WTC11 (cell line): ENCODE measurements at places on chromosomes 12 and 14.

DNA sequence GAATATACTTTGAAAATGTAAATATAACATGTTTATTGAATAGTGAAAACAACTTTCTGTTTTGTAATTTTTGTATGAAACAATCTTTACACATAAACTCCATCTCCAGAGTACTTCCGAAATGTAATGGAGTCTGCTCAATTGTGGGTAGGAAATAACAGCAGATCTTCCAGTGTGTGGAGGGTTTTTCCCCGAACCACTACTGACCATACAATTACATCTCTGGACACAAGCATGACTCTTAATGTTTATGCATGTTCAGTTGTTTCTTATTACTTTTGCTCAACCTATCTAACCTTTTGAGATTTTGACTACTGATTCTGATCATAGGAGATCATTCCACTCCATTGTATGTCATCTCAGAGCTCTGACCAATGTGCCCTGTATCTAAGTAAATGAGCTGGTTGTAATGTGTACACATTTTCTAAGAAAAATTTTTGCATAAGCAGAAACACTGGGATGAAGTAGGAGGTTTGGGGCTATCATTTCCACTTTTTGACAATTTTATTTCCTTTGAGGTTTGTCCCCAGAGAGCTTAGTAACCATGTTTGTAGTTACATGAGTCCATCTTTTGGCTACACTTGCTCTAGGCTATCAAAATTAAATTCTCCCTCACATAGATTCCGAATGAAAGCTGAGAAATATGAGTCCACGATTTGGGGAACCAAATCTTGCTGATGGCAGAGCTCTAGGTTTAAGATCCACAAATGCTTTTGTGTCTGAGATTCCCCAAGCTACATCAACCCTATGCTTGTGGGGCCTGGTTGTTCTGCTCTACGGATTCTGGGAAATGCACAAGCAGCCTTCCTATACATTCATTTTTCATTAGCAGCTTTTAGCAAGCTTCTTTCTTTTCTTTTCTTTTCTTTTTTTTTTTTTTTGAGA is 21.4 kb upstream of the CLEC4D start:
- no peak for DNase-seq

DNA sequence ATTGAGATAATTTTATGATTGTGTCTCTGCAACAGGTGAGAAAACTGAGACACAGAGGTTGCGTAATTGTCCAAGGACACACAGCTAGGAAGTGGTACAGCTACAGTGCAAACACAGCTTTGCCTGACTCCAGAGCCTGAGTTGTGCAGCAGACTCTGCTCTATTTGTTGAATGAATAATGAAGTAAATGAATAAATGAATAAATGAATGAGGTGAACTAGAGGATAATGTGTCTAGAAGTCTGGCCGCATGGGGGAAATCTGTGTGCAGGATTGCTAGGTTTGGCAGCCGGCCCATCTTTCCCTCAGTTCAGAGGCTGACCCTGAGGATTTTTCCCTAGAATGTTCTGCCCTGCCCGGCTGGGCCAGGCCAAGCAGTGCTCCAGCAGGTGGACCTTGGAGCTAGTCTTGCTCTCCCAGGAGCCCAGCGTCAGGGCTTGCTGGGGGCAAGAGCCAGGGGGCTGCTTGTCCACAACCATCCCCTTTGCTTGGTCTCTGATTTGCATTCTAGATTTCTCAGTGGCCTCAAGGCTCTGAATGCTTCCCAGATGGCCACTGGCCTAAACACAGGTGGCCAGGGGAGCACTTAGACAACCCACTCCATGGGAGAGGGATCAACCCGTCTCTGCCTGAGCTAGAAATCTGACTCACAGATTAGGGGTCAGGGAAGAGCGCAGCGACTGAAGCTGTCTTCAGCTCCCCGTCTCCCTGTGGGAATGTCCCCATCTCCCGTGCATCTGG is 225.2 kb downstream of the C12orf75 start:
- no peak for DNase-seq

- DNase-seq, result no peak
Observed at GRCh38 chr12:106794369-106794768, 19.9 kb downstream of the RIC8B start.

DNA sequence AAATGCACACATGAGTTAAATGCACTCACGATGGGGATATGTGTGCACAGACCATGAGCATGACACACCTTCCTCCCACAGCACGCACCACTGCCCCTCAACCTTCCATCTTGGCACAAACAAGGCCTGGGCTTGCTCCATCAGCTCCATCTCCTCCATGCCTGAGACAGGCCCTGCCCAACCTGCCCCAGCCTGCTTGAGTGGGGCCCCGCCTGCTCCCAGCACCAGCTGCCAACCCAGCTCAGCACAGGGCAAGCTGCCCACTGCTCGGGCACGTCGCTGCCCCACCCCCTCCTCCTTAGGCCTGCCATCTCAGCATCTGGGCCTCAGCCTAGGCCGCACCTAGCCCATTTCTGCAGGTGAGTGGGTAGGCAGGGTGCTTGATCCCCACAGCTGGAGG is 27.6 kb upstream of the KRT78 start:
- no peak for DNase-seq
